BJ (cell line): ENCODE measurements at places on chromosomes 2 and 18.
A peak's percentile ranks its signal among the peaks of the same experiment; 100 is the strongest.

- no peak for DNase-seq
Observed at GRCh38 chr2:153715218-153715850, 156.4 kb upstream of the GALNT13 start.

GRCh38 chr18:45365835-45366234 is 249.4 kb upstream of the SLC14A2 start:
- peak; percentile 62 for DNase-seq

DNA sequence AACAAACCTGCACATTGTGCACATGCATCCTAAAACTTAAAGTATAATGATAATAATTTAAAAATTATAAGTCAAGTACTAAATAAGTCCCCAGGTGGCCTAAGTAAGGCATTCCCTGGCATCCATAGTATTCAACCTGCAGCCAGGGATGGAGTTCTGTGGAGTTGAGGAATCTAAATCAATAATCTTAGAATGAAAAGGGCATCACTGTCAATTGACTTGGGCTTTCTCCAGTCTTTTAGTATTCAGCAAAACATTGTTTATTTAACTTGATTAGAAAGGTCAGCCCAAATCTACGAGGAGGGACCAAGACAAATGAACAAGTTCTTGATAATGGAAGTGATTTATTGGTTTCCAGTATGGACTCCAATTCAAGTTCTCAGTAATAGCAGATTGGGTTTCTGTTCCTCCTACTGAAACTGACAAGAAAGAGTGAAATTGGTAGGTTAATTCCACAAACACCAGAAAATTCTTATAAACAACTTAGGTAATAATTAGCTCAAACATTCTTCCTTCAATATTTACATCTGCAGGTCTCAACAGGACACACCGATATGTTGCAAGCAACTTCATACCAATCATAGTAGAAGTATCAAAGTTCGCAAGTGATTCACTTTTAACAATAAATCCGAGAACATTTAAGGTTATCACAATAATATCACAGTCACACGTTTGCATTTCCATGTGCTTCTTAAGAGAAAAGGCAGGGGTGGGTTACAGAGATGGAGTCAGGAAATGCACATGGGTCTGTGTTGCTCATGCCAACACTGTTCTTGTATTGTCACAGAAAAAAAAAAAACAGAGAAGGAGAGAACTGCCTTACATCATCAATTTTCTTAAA is 51.7 kb upstream of the EHBP1 start:
- no peak for DNase-seq

GRCh38 chr2:113675875-113676274 is 48.8 kb downstream of the RABL2A start:
- no peak for DNase-seq

GRCh38 chr2:10169581-10169980 is 47.0 kb downstream of the RRM2 start:
- no peak for DNase-seq

GRCh38 chr2:230267059-230267458 is 41.5 kb downstream of the SP140 start:
- DNase-seq: no peak

DNA sequence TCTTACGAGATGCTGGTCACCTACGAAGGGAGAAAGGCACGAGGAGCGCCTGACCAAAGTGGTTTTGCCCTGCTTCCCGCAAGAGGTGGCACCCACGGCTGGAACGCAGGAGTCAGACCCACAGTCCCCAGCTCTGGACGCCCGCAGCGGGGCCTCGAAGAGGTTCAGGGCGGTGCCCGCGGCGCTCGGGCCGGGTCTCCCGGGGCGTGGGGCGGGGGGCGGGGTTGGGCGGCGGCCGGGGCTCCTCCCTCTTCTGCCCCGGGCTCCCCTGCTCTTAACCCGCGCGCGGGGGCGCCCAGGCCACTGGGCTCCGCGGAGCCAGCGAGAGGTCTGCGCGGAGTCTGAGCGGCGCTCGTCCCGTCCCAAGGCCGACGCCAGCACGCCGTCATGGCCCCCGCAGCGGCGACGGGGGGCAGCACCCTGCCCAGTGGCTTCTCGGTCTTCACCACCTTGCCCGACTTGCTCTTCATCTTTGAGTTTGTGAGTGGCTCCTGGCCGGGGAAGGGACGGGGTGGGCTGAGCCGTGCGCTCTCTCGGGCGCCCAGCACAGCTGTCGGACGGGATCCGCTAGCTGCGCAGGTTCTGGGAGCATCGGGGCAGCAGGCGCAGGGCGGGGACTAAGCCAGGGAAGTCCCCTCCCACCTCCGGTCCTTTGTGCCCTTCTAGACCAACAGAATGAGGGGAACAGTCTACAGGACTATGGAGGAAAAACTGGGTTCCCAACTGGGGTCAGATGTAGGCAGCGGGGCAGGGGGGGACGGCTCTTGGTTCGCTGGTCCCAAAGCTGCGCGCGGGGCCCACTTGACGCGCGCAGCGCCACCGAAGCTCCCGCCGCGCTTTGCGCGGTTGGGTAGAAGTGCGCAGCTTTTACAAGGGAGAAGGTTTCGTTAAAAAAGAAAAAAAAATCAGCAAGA is at the start of gene MAL:
MAL (plus strand) TSS at position 303 of the 914 bp plus-strand sequence; CDS start at position 388, 85 bp downstream.
- no peak for DNase-seq

DNA sequence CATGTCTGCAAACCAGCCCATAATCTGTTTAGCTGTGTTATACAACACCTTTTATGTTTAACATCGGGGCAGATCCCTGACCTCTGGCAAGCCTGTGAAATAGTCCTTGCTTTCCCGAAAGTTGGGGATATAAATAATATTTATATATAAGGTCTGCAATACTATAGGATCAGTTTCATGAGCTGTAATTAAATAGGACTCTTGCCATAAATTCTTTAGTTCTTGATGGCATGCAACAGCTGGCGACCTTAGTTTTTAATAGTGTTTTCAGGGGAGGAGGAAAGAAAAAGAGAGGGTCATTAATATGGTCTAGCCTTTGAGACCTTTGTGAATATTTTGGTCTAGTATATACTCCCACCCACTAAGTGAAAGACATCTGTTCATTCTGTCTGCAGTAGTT is 166.5 kb downstream of the MTX2 start:
- DNase-seq: no peak

- no peak for DNase-seq
Observed at GRCh38 chr2:127182626-127183458, 37.3 kb downstream of the CYP27C1 start.

GRCh38 chr2:72235497-72236415 is 88.1 kb upstream of the CYP26B1 start:
- no peak for DNase-seq

DNA sequence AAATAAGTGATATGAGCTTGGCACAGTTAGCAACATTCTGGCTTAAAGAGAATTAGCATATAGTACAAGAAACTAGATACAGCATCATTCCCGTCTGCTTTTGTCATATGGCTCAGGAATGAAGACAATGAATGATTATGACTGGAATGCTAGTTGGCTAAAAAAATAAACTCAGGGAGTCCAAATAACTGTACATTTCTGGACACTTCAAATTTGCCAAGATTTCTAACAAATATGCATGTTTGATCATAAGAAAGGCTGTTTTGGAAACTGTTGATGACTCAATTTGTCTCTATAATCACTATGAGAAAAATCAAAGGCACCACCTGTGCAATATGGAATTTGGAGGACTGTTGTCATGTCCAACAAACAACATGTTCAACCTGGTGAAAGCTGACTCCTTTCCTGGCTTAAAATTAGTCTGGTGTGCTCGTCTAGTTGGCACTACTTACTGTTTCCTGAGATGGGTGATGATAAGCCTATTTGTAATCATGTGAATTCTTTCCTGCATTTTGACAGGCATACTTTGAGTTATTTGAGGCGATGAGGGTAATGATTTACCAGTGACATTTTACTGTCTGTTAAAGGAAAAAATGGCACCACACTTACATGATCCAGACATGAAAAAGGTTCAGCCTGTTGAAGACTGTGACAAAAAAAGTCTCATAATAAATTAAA is 133.9 kb upstream of the CDH20 start:
- no peak for DNase-seq

DNA sequence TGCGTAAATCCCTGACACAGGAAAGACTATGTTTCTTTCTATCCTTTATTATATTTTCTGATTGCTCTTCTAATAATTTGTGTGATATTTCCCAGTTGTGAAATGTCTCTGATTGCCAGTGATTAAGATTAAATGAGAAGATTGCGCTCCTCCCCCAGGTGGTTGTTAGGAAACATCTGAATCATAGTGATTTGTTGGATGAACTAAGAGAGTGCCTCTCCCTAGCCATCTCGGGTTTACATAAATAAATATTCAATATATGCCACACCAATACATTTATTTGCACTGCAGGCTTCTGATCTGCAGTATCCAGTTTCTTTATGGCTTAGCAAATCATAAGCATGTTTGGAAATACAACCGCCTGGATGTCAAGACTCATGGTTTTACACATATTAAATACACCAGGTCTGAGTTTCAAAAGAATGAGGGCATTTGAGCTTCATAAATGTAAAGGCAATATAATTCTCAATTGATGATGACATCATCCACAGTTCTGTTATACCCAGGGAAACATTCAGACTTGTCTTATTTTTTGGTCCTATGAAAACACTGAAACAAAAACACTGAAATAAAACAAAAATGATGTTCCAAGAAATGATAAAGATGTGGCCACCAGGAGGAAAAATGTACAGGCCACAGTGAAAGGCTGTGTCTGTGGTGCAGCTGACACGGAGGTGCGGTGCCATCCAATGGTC is 826.7 kb upstream of the ACVR2A start:
- DNase-seq: no peak

DNA sequence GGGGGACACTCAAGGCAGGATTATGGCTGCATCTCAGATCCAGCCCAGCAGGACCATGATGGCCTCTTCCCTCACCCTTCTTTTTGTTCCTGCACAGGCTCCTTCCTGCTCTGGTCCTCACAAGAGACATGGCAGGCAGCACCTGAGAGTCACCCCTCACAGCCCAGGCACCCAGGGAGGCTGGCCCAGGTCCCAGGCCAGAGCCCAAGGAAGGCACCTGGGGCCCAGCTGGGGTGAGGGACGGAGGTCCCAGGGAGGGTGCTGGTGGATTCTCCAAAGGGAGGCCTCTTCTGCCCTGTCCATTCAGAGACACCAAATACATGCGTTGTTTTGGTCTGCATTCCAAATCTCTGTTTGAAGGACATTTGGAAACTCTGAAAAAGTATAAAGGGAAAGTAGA is 285.4 kb upstream of the HS6ST1 start:
- DNase-seq: no peak

DNA sequence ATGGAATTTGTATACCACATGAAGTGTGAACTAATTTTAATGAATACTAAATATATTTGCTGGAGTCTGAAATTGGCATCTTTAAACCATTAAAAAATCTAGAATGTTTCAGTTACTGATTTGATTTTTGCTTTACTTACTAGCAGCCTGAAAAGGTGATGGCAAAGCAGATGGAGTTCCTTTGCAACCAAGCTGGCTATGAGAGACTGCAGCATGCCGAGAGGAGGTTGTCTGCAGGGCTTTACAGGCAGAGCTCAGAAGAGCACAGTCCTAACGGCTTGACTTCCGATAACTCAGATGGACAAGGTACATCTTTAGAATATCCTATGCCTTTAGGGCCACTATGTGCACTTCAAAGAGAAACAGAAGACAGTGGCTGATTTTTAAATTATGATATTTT is 36.5 kb downstream of the NAB1 start:
- DNase-seq: no peak

DNA sequence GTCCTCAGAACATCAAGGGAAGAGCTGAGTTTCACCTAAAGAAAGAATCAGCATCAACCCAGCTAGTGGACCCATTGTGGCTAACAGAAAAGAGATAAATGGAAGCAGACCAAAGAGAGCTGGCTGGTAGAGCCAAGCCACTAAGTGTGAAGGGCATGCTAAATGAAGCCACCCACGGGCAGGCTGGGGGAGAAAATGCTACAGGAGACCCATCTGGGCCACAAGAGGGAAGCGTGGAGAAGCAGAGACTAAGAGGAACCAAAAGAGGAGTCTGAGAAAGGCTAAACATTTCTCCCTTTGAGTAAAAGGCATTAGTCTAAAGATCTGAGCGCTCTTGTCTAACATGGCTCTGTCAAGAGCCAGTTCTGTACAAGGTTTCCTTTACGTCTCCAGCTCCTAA is 15.8 kb downstream of the CWC22 start:
- DNase-seq: no peak

- DNase-seq: no peak
Observed at GRCh38 chr2:2599441-2599840, 268.4 kb upstream of the MYT1L start.

GRCh38 chr2:224104668-224105386 is 65.7 kb upstream of the SERPINE2 start:
- no peak for DNase-seq

GRCh38 chr2:1300284-1300683 is 113.0 kb upstream of the TPO start:
- DNase-seq: no peak

DNA sequence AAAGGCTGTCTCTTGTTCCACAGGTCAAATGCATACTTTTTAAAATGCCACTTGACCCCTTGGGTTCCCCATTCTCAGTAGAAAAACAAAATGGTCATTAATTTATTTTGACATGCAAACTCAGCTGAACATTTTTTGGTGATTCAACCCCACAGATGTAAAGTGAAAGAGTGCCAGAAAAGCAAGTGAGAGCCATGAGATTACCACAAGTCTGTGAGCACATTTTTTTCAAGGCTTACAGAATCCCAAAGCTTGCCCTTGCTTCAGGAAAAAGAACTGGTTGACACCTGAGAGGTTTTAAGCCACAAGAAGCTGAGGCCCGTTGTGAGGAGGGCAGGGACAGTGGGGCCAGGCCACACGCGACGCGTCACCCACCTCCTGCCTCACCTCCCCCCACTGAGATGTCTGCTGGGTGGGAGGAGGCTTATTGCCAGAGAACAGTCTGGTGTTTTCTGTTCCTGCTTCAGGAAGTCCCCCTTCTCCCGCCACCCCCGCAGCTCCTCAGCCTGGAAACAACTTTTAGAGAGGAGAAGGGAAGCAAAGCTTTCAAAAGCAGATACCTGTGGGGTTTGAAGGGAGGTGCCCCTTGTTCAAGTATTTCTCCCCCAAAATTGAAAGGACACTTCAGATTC is 70.4 kb upstream of the CYP1B1 start:
- peak; percentile 74 for DNase-seq
